Activated CD8-positive, alpha-beta memory T cell treated with anti-CD3 and anti-CD28 coated beads for 1 hour (primary cell): ENCODE measurements at places on chromosomes 4 and X.

DNA sequence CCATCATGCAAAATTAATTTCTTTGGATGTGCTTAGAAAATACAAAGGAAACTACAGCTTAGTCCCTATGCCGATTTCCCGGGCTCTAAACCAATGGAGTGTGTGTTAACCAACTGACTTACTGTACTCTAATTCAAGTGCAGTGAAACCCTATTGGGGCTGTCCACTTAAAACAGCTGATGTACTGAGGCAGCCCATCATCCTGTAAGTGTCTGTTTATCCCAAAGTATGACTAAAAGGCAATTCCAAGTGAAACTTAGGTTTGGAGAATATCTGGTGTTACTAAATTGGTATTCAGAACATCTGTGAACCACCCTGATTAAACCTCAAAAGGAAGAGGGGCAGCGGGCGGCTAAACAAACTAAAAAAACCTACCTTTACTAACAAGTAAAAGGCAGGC lies 79.7 kb downstream of the GATB start:
- DNase-seq = no peak

- DNase-seq = no peak
Observed at GRCh38 chr4:113293043-113293560, 243.6 kb downstream of the ANK2 start.

- DNase-seq = no peak
Observed at GRCh38 chr4:153447175-153447905, 18.8 kb upstream of the TMEM131L start.

DNA sequence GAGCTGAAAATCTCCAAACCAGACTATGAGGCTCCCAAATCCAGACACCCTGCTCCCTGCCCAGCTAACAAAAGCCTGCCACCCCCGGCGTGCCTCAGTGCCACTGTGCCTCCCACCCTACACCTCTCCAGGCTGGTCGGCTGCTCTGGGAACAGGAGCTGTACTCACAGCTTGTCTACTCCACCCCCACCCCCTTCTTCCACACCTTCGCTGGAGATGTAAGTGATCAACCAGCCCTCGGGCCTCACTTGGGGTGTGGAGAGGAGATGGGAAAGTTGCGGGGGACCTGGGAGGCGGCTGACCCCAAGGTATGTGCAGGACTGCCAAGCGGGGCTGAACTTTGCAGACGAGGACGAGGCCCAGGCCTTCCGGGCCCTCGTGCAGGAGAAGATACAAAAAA lies 1.8 kb downstream of the WAS start:
- no peak for DNase-seq

- no peak for DNase-seq
Observed at GRCh38 chr4:78092850-78093249, 35.7 kb downstream of the FRAS1 start.

GRCh38 chr4:139142980-139143379 lies 34.0 kb downstream of the ELF2 start:
- no peak for DNase-seq

GRCh38 chr4:105182211-105182610 lies 35.5 kb downstream of the TET2 start:
- no peak for DNase-seq

DNA sequence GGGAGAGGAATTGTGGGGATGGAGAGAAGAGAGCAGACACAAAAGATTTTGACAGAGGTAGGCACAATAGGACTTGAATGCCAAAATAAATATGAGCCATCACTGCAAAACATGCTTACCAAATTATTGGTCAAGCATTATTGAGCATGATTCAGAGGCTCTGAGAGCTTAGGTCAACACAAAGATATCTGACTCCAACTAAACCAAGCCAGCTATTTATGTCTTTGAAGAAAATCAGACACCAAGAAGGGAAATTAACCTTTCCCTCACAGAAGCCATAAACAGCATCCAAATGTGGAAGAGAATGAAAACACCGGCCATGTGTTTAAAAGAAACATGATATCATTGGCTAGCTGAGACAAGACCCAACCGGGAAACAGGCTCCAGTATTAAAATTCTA lies 323.2 kb downstream of the RAB28 start:
- DNase-seq = no peak

GRCh38 chr4:1137063-1137776 lies 23.9 kb upstream of the RNF212 start:
- DNase-seq = no peak
